ENCODE measurements at places on chromosomes 3 and 15. TPM values are rescaled to one million over a fixed set of nuclear protein-coding genes. Genes with fewer than 3 reads are reported as not detected.
A peak's percentile ranks its signal among the peaks of the same experiment; 100 is the strongest.

DNA sequence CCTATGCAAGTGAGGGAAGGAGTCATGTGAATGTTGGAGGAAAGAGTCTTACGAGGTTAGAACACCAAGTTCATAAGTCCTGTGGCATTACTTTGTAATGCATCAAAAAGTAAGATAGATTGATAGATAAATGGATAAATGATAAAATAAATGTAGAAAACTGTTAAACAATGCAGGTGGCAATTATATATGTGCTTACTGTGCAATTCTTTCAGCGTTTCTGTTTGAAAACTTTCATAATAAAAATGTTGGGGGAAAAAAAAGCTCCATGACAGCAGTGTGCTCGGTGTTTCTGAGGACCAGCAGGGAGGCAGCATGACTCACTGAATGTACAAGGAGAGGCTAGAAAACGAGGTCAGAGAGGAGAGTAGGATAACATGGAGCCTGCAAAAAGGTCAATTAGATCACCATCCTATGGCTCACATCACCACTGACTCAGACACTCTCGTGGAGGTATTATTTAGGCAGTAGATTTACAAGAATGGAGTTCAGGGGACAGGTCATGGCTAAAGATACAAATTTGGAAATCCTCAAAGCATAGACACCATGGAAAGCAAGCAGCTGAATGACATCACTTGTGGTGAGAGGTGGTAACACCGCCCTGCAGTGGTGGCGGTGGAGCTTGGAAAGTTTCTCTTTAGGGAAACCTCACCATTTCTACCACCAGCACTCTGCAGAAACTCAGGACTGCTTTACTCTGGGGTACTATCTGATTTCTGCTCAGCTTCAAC, 219.8 kb downstream of the CTNNB1 start:
- H3K27me3 ChIP-seq = no peaks in the 10 kb centered on the region
- H3K27ac ChIP-seq = no peak overlapping the region
- H3K4me1 ChIP-seq = no peaks in the 10 kb centered on the region
- no peak for DNase-seq
- H3K4me3 ChIP-seq = no peak overlapping the region
- H3K36me3 ChIP-seq = no peaks in the 10 kb centered on the region

DNA sequence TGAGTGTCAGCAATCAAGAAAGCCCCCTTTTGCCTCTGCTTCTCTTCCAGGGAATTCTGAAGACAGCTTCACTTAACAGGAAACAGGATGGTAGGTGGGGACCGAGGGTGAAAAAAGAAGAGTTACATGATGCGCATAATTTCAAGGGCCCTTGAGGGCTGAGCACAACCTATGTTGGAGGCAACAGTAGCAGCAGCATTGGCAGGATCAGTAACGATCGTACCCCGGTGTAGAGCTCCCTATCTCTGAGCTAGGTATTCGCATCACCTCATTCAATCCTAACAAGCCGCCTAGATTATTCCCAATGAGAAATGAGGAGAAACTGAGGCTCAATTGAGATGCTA, 432 bp upstream of the RAD54L2 start:
- DNase-seq = no peak
- H3K27me3 ChIP-seq = no peaks in the 10 kb centered on the region
- H3K4me1 ChIP-seq = peaks cover 20% of the 10 kb centered on the region
- H3K36me3 ChIP-seq = peaks cover 4% of the 10 kb centered on the region
- H3K4me3 ChIP-seq = peak overlapping the region; percentile 99
- peak overlapping the region; percentile 92 for H3K27ac ChIP-seq

GRCh38 chr3:48112813-48113212, 75.4 kb downstream of the CDC25A start:
- no peaks in the 10 kb centered on the region for H3K27me3 ChIP-seq
- peak overlapping the region; percentile 41 for H3K4me3 ChIP-seq
- no peak for DNase-seq
- peak overlapping the region; percentile 81 for H3K27ac ChIP-seq

DNA sequence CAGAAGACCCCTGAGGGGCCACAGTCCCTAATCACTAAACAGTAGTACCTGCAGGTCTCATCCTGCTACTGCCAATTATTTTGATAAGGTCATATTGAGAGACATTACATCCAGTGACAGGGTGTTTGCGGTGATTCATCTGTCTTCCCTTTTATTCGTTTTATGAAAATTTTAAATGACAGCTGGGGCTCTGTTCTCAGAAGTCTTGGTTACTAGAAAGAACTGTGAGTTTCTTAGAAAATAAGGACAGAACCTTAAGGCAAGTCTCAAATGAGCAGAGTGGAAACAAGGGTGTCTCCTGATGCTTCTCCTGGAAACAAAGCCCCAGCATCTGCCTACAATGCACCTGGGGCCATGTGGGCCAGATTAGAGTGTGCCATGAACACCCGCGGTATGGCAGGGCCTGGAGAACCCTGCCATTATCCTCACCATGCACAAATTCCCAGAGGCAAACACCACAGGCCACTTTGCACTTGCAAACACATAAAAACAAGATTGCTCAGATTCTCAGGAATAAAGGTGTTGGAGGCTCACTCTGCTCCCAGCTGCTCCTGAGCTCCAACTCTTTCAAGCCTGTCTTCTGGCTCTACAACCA, 66.3 kb upstream of the IQSEC1 start:
- no peak for DNase-seq
- H3K27ac ChIP-seq = no peak overlapping the region
- no peaks in the 10 kb centered on the region for H3K27me3 ChIP-seq
- no peaks in the 10 kb centered on the region for H3K36me3 ChIP-seq
- no peak overlapping the region for H3K4me3 ChIP-seq

DNA sequence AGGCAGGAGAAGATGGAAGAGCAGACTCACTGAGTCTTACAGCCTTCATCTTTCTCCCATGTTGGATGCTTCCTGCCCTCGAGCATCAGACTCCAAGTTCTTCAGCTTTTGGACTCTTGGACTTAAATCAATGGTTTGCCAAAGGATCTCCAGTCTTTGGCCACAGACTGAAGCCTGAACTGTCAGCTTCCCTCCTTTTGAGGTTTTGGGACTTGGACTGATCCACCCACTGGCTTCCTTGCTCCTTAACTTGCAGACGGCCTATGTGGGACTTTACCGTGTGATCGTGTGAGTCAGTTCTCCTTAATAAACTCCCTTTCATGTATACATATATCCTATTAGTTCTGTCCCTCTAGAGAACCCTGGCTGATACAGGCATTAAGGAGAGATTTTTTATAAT, 62.4 kb upstream of the TNIK start:
- H3K36me3 ChIP-seq = no peaks in the 10 kb centered on the region
- no peaks in the 10 kb centered on the region for H3K4me1 ChIP-seq
- no peak overlapping the region for H3K27ac ChIP-seq
- no peak for DNase-seq

DNA sequence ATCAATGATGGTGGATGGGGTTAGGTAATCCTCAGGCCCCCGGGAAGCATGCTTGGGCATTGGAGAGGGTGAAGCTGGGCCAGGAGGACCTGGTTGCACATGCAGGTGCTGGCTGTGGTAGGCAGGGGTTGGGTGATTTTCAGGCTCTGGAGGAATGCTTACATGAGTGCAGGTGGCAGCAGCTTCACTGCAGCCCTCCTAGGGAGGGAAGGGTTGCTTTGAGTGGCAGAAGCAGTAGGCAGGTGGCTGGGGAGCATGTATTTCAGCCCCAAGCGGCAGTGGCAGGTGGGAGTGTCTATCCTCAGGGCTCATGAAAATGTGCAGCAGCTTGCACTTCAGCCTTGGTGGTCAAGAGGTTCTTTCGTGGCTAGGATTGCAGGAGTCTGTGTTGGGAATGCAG, 230.0 kb upstream of the CTNNB1 start:
- no peak overlapping the region for H3K27ac ChIP-seq
- peaks cover 22% of the 10 kb centered on the region for H3K4me1 ChIP-seq
- no peaks in the 10 kb centered on the region for H3K27me3 ChIP-seq
- no peak for DNase-seq

- H3K4me1 ChIP-seq = peaks cover 12% of the 10 kb centered on the region
- H3K4me3 ChIP-seq = no peak overlapping the region
- H3K27me3 ChIP-seq = no peaks in the 10 kb centered on the region
- peak overlapping the region; percentile 68 for H3K27ac ChIP-seq
- no peaks in the 10 kb centered on the region for H3K36me3 ChIP-seq
- DNase-seq = no peak
Observed at GRCh38 chr3:157070678-157070999, 89.3 kb downstream of the CCNL1 start.

GRCh38 chr3:42179110-42179725, 86.8 kb downstream of the CCK start:
- DNase-seq = peak; percentile 8
- no peaks in the 10 kb centered on the region for H3K27me3 ChIP-seq
- H3K27ac ChIP-seq = peak overlapping the region; percentile 68
- peak overlapping the region; percentile 38 for H3K4me3 ChIP-seq
- no peaks in the 10 kb centered on the region for H3K36me3 ChIP-seq
- H3K4me1 ChIP-seq = peaks cover 10% of the 10 kb centered on the region

DNA sequence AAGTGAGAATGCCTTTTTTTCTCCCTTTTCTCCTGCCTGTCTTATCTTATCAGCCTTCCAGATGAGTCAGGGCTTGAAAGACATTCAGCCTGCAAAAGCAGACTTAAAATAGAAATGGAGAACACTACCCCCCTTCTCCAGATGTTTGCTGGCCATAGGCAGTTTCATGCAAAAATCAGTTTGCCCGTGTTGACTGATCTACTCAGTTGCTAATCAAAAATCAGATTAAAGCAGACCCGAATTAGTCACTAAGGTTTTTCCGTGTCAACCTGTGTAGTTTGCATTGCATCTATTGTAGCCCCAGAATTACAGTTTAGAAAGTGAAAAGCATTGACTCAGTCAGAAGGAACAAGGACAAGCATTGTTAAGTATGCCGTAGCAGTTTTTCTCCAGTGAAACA, 56.2 kb downstream of the IL5RA start:
- no peak overlapping the region for H3K4me3 ChIP-seq
- DNase-seq = no peak
- no peaks in the 10 kb centered on the region for H3K36me3 ChIP-seq
- no peak overlapping the region for H3K27ac ChIP-seq
- no peaks in the 10 kb centered on the region for H3K4me1 ChIP-seq

DNA sequence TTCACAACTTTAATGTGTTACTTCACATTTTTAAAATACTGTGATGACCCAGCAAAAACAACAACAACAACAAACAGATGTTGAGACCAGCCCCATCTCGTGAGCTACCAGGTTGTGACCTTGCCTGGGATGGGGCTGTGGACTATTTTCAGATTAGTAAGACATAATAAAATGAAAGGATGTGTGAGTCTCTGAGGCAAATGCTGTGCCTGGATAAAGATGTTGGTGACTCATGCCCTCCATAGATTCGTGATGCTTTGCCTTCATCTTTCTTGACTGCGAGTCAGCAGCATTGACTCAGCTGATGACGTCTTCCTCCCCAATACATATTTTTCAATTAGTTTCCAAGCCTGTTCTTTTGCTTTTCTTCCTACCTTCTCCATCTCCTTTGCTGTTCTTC, 453.0 kb upstream of the CFAP20DC start:
- no peaks in the 10 kb centered on the region for H3K27me3 ChIP-seq
- DNase-seq = no peak
- H3K4me1 ChIP-seq = no peaks in the 10 kb centered on the region
- H3K27ac ChIP-seq = no peak overlapping the region

- no peaks in the 10 kb centered on the region for H3K36me3 ChIP-seq
- no peak overlapping the region for H3K27ac ChIP-seq
- no peaks in the 10 kb centered on the region for H3K4me1 ChIP-seq
- H3K27me3 ChIP-seq = no peaks in the 10 kb centered on the region
Observed at GRCh38 chr3:136277115-136277514, 27.0 kb downstream of the PCCB start.

DNA sequence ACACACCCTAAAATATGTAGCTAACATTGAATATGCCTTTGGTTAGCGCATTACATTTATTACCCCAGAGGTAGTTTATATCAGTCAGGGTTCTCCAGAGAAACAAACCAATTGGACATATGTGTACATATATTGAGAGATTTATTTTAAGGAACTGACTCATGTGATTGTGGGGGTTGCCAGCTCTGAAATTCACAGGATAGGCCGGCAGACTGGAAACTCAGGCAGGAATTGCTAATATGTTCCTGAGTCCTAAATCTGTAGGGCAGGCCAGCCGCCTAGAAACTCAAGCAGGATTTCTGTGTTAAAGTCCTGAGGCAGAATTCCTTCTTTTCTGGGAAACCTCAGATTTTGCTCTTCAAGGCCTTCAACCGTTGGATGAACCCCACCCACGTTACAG, 189.7 kb downstream of the CDIN1 start:
- H3K4me3 ChIP-seq = no peak overlapping the region

- H3K27ac ChIP-seq = no peak overlapping the region
- no peaks in the 10 kb centered on the region for H3K36me3 ChIP-seq
Observed at GRCh38 chr3:190183121-190183520, 62.4 kb upstream of the P3H2 start.

- peak overlapping the region; percentile 91 for H3K4me3 ChIP-seq
- no peaks in the 10 kb centered on the region for H3K27me3 ChIP-seq
- DNase-seq = no peak
- H3K27ac ChIP-seq = peak overlapping the region; percentile 20
- H3K4me1 ChIP-seq = peaks cover 34% of the 10 kb centered on the region
Observed at GRCh38 chr3:119295816-119296726, 1.9 kb downstream of the ARHGAP31 start.

- H3K27me3 ChIP-seq = no peaks in the 10 kb centered on the region
- H3K4me1 ChIP-seq = no peaks in the 10 kb centered on the region
- DNase-seq = no peak
- no peak overlapping the region for H3K27ac ChIP-seq
- no peaks in the 10 kb centered on the region for H3K36me3 ChIP-seq
Observed at GRCh38 chr3:105108823-105109222, 257.9 kb upstream of the ALCAM start.

GRCh38 chr3:13621381-13622221, 72.7 kb downstream of the FBLN2 start:
- H3K4me3 ChIP-seq = no peak overlapping the region
- no peak overlapping the region for H3K27ac ChIP-seq
- H3K4me1 ChIP-seq = no peaks in the 10 kb centered on the region
- no peak for DNase-seq

- H3K4me1 ChIP-seq = no peaks in the 10 kb centered on the region
- DNase-seq = no peak
- H3K27me3 ChIP-seq = no peaks in the 10 kb centered on the region
- H3K36me3 ChIP-seq = no peaks in the 10 kb centered on the region
Observed at GRCh38 chr3:177561365-177561764, 364.1 kb upstream of the TBL1XR1 start.

CFAP100 gene
- not detected for total RNA-seq

GOLGA6B gene
- not detected for total RNA-seq

TICRR gene
- not detected for total RNA-seq

EPHA3 gene
- 3.5 TPM for total RNA-seq

IGSF10 gene
- total RNA-seq = 5.3 TPM

GPR62 gene
- total RNA-seq = not detected

TMEM207 gene
- not detected for total RNA-seq

CCR8 gene
- total RNA-seq = not detected

WDR93 gene
- not detected for total RNA-seq

UACA gene
- total RNA-seq = 107 TPM

EXD1 gene
- total RNA-seq = not detected

Data from thoracic aorta (tissue), 2 donors.